ENCODE measurements at places on chromosomes 3 and 15. TPM values are rescaled to one million over a fixed set of nuclear protein-coding genes. Genes with fewer than 3 reads are reported as not detected.

DNA sequence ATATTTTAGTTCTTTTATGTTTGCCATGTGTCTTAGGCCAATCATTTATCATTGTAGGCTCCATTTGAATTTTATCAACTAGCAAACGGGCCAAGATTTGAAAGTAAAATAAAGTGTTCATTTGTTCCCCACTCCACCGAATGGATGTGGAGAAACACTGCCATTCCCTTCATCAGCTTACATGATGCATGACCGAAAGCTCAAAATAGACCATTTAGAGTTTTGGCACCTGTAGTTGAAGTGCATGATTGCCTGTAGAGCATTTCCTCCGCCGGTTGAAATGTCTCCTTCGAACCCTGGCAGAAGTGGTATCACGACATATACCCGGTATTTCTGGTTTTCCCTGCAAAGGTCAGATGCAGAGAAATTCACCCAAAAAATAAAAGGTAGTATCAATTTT, 165.6 kb downstream of the PLD1 start:
- DNase-seq = no peak

Gene NBEAL2
- polyA plus RNA-seq = 66.6 TPM

- DNase-seq = no peak
Observed at GRCh38 chr15:73035221-73035620, 17.0 kb upstream of the NEO1 start.

- DNase-seq = no peak
Observed at GRCh38 chr3:127410678-127411077, 122.8 kb upstream of the PRR20G start.

DNA sequence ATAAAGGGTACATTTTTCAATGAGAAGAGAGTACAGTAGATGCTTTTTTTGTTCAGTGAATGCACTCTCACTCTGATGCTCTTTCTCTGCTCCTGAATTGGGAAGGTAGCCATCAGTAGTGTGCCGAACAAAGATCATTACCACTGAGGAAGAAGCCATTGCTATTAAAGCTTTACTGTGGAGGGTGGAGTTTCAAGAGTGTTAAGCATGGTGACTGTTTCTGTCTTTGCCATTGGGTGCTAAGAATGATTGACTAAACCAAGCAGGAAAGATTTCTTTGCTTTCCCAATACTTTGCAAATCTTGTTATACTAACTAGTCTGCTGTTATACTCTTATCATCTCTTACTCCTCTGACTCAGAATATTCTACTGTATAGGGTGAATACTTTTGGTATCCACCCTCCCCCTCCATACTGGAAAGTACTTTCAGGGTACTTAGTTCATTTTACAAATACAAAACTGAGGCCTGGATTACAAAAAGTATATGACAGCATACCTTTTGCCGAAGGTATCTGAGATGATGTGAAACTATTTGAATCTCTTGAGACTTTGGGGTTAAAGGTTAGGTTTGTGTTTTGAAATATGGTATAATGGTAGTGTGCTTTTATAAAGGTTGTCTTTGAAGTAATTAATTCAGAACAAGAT, 1.7 kb downstream of the RAB11A start:
- peak; percentile 12 for DNase-seq

DNA sequence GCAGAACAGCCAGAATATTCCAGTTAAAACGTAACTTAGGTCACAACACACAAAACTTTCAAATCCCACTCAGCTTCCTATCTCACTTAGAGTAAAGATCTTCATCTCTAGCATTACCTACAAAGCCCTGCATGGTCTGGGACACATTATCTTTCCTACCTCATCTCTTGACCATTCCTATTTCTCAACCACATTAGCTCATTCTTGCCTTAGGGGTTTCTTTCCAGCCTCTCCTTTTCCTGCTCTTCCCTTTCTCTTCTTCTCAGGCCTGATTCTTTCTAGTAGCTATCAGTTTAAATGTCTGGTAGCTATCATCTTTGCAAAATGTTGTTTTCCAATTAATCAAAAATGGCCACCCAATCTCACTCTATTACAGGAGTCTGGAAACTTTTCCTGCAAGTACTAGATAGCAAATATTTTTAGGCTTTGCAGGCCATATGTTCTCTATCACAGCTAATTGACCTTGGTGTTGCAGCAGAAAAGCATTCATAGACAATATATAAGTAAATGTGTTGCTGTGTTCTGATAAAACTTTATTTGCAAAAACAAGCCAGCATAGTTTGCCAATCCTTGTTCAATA, 15.1 kb upstream of the CBLB start:
- DNase-seq = no peak

Gene PLA2G4E
- polyA plus RNA-seq = 0.07 TPM

DNA sequence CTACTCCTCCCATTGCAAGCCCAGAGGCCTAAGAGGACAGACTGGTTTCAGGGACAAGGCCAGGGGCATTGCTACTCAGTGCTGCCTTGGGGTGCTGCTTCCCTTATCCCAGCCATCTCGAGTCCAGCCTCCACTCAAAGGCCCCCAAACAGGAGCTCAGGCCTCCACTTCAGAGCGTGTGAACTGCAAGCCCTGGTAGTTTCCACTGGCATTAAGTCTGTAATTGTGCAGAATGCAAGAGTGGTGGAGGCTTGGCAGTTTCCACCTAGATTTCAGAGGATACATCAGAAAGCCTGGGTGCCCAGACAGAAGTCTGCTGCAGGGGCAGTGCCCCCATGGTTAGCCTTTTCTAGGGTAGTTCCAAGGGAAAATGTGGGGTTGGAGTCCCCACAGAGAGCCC, 192.8 kb upstream of the ST8SIA2 start:
- no peak for DNase-seq

Gene SCN5A
- polyA plus RNA-seq = 0.67 TPM

DNA sequence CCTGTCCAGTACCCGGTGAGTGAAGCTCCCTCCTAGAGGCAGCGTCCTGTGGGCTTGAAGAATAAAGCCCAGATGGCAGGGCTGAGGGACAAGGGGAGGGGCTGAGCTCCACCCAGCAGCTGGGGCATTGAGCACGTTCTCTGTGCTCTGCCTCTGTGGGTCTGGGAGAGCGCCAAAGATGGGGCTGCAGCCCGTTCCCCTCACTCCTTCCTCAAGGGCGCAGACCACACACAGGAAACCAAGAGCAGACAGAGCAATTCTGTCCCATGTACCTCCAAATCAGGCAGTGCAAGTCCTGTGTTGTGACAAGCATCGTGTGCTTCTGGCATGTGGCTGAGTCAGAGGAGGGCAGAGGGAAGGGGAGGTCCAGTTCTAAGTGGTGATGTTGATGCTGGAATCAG, 15.7 kb upstream of the KIF23 start:
- DNase-seq = no peak

GRCh38 chr3:185330238-185330637, 32.7 kb upstream of the MAP3K13 start:
- no peak for DNase-seq

- no peak for DNase-seq
Observed at GRCh38 chr3:176914764-176915163, 282.5 kb downstream of the TBL1XR1 start.

Gene KLHL40
- not detected for polyA plus RNA-seq

GRCh38 chr3:72188536-72188935, 403.6 kb upstream of the PROK2 start:
- DNase-seq = no peak

GRCh38 chr3:100532411-100532810, 40.0 kb downstream of the TMEM45A start:
- DNase-seq = no peak

Gene SV2B
- polyA plus RNA-seq = 1.3 TPM

GRCh38 chr3:135989242-135989641, 23.7 kb downstream of the PPP2R3A start:
- DNase-seq = no peak

GRCh38 chr3:128366652-128367051, 100.0 kb downstream of the DNAJB8 start:
- no peak for DNase-seq

DNA sequence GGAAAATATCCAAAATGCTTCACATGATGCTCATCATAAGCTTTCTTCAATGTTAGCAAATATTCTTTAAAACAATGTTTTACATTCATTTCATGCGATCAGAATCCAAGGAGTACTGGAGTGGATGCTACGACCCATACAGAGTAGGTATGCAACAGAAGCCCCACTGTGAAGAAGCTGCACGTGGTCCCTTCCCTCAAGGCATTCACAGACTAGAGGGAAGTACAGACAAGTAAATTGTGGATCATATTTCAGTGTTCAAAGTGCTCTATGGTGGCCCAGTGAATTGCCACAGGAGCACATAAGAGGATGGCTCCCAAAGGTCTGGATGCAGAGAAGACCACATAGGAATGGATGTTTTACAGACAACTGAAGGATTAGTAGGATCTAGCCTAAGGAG, 789.9 kb downstream of the IGSF11 start:
- no peak for DNase-seq

DNA sequence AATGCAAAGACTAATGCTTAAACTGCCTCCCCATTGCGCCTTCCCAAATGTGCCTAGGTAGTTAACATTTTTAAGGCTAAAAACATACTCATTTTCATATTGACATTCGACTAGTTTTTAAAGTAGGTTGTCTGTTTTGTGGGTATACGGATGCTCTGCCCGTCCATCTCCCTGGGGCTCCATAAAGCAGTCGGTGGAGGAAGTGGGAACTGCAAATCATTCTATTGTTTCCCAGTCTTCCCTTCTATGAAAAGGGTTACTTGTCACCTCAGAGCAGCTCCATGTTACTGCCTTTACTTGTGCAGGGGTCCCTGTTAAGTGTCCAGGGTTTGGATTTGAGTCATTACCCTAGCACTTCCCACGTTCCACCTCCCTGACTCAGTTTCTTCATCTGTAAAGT, 10.9 kb downstream of the CHCHD6 start:
- no peak for DNase-seq

Gene GASK1A
- polyA plus RNA-seq = 4.3 TPM

- DNase-seq = no peak
Observed at GRCh38 chr3:49500205-49500731, 30.2 kb downstream of the DAG1 start.

Gene GOLGA6L7
- 0.93 TPM for polyA plus RNA-seq

DNA sequence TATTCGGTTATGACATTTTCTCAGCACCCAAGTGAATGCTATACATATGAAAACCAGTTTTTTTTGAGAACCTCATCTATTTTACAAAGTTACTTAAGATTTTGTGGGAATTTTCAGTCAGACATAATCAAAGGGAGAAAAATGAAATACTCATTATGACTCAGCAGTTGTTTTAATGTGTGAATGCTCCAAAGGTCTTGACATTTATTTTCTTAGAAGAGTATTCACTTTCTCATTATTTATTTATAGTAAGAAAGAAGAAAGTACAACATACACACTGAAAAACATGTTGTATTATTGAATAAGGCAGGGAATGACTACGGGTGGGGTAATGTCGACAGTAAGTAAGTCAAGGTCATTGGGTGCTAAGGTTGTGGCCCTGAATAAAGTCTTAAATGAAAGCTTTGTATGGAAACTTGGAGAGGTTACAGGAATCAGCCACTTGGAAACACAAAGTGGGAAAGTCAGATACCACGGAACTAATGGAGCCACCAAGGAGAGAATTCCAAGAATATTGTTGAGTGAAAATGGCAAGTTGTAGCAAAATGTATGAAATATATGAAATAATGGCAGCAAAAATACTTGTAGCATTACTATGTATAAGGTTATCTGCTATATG, 844.5 kb downstream of the TBL1XR1 start:
- no peak for DNase-seq

GRCh38 chr3:145088917-145089316, 1072.1 kb downstream of the PLOD2 start:
- DNase-seq = no peak

DNA sequence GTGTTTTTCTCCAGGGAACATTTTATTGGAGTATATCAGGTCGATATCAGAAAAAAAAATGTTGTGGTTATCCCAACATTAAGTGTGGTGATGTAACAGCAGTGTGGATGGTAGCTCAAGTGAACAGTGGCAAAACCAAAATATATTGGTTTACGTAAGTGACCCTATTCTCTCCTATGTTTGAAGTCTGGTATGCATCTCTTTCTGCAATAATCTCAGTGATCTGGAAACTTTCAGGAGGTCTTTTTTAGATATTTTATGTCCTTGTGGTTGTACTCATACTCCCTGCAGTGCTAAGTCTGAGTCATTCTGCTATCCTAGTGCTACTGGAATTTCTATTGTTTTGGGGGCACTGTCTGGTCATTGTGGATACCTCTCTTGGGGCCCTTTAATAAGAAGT, 137.9 kb downstream of the SNRPN start:
- DNase-seq = no peak

Measured in right lung (tissue), 10 donors.